ENCODE measurements at places on chromosomes 3 and 15.

DNA sequence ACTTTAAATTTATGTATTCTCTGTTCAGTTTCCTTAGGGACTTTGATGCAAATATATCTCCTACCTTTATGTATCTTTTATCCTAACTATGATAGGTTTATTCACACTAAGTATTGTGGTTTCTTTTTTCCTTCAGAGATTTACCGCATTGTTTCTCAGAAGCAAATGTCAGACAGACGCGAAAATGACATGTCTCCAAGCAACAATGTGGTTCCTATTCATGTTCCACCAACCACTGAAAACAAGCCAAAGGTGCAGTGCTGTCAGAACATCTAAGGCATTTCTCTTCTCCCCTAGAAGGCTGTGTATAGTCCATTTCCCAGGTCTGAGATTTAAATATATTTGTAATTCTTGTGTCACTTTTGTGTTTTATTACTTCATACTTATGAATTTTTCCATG, 18.3 kb downstream of the RAB11A start:
- H3K36me3 ChIP-seq, result peaks cover 20% of the 10 kb centered on the region
- peaks cover under 1% of the 10 kb centered on the region for H3K4me1 ChIP-seq
- H3K4me3 ChIP-seq, result no peak overlapping the region
- no peaks in the 10 kb centered on the region for H3K27me3 ChIP-seq

DNA sequence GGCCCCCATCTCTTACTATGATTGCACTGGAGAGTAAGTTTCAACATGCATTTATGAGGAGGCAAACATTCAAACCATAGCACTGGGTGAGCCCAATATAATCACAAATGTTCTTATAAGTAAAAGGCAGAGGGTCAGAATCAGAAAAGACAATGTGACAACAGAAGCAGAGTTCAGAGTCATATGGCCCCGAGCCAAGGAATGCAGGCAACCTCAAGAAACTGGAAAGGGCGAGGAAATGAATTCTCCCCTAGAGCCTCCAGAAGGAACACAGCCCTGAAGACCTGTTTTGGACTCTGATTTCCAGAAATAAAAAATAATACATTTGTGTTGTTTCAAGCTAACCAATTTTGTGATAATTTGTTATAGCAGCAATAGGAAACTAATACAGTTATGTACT, 81.3 kb upstream of the ABI3BP start:
- H3K36me3 ChIP-seq, result no peaks in the 10 kb centered on the region
- peaks cover 2% of the 10 kb centered on the region for H3K4me1 ChIP-seq
- no peak for DNase-seq
- no peaks in the 10 kb centered on the region for H3K27me3 ChIP-seq
- H3K4me3 ChIP-seq, result no peak overlapping the region

DNA sequence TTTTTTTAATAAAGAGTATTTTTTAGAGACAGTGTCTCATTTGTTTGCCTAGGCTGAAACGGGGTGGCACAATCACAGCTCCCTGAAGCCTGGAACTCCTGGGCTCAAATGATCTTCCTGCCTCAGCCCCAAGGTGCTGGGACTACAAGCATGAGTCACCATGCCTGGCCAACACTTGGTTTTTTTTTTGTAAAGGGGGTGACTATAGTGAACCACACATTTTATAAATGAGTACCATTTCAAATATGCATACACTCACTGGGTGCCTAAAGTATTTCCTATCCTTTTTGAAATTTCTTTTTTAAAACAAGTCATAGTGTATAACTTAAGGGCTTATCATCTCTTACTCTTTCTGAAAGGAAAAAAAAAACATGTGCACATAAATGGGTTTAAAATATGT, 325.2 kb upstream of the MEIS2 start:
- H3K27me3 ChIP-seq, result no peaks in the 10 kb centered on the region
- H3K4me3 ChIP-seq, result no peak overlapping the region
- H3K36me3 ChIP-seq, result no peaks in the 10 kb centered on the region
- DNase-seq, result no peak
- H3K27ac ChIP-seq, result no peak overlapping the region
- H3K4me1 ChIP-seq, result no peaks in the 10 kb centered on the region

GRCh38 chr15:69648775-69649735, 196.4 kb downstream of the RPLP1 start:
- no peaks in the 10 kb centered on the region for H3K27me3 ChIP-seq
- no peak for DNase-seq
- H3K4me3 ChIP-seq, result no peak overlapping the region
- H3K36me3 ChIP-seq, result no peaks in the 10 kb centered on the region

DNA sequence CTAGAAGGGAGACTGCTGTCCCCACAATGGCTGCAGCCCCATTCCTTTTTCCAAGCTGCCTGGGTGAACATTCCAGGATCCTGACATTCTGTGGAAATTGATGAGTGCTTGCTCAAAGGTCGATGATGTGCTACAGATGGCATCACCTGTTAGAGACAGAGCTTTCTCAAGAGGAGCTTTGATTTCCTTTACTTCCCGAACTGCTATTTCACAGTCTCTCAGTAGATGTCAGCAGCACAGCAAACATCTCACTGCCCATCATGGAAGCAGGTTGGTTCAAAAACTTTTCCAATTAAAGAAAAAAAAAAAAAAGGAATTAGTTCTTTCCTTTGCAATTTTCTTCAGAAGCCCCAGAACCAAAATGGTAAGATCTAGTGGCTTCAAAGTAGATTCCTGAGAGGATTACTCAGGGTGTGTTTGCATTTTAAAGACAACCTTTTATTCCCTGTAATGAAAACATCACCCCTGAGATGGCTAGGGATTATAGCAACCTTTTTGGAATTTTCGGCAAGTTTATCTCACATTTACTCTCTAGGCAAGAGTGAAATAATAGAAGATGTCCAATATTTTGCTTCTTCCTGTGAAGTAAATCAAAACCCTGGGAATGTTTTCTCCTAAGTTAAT, 44.8 kb downstream of the POLR2M start:
- no peaks in the 10 kb centered on the region for H3K36me3 ChIP-seq
- peak; percentile 18 for DNase-seq
- H3K4me1 ChIP-seq, result peaks cover 5% of the 10 kb centered on the region

GRCh38 chr15:77386626-77387025, 33.3 kb downstream of the PEAK1 start:
- no peak overlapping the region for H3K4me3 ChIP-seq
- H3K36me3 ChIP-seq, result no peaks in the 10 kb centered on the region
- H3K27ac ChIP-seq, result no peak overlapping the region
- DNase-seq, result no peak

- no peaks in the 10 kb centered on the region for H3K36me3 ChIP-seq
- no peak for DNase-seq
- no peak overlapping the region for H3K27ac ChIP-seq
- no peak overlapping the region for H3K4me3 ChIP-seq
- H3K27me3 ChIP-seq, result no peaks in the 10 kb centered on the region
Observed at GRCh38 chr15:51128701-51129100, 34.0 kb upstream of the TNFAIP8L3 start.

GRCh38 chr3:195856410-195857084, 44.8 kb upstream of the MUC4 start:
- peak overlapping the region; percentile 16 for H3K4me3 ChIP-seq
- peaks cover 71% of the 10 kb centered on the region for H3K4me1 ChIP-seq
- H3K27ac ChIP-seq, result peak overlapping the region; percentile 91
- DNase-seq, result peak; percentile 99
- no peaks in the 10 kb centered on the region for H3K36me3 ChIP-seq

- no peak overlapping the region for H3K4me3 ChIP-seq
- no peak for DNase-seq
- H3K36me3 ChIP-seq, result no peaks in the 10 kb centered on the region
- H3K27ac ChIP-seq, result no peak overlapping the region
Observed at GRCh38 chr15:39018966-39019365, 454.4 kb upstream of the RASGRP1 start.

DNA sequence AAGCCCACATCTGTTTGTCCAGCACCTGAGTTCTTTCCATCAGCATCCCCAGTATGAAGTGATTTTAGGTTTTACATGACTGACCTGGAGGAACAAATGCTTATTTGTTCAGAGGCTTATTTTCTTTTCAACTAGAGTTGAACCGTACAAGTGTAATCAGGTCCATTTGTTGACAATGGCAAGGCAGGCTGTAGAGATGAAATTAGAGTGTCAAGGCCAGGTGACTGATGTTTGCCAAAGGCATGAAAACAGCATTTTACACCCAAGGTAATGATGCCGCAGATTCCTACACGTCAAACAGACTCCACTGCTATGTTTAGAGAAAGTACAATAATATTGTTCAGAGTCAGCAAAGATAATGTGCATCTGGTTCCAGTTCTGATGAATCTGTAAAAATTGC, 96.5 kb downstream of the KCNAB1 start:
- no peak for DNase-seq
- H3K27me3 ChIP-seq, result no peaks in the 10 kb centered on the region
- no peak overlapping the region for H3K4me3 ChIP-seq
- H3K27ac ChIP-seq, result no peak overlapping the region

- no peaks in the 10 kb centered on the region for H3K27me3 ChIP-seq
- no peak overlapping the region for H3K4me3 ChIP-seq
- H3K27ac ChIP-seq, result no peak overlapping the region
- no peak for DNase-seq
- H3K4me1 ChIP-seq, result no peaks in the 10 kb centered on the region
- H3K36me3 ChIP-seq, result no peaks in the 10 kb centered on the region
Observed at GRCh38 chr3:79651536-79652065, 116.2 kb downstream of the ROBO1 start.

- H3K27ac ChIP-seq, result no peak overlapping the region
- no peak overlapping the region for H3K4me3 ChIP-seq
- H3K36me3 ChIP-seq, result no peaks in the 10 kb centered on the region
- DNase-seq, result no peak
- no peaks in the 10 kb centered on the region for H3K4me1 ChIP-seq
- no peaks in the 10 kb centered on the region for H3K27me3 ChIP-seq
Observed at GRCh38 chr15:39573844-39574243, 7.0 kb upstream of the THBS1 start.

GRCh38 chr15:31241888-31242522, 84.6 kb upstream of the KLF13 start:
- H3K27me3 ChIP-seq, result no peaks in the 10 kb centered on the region
- no peak overlapping the region for H3K27ac ChIP-seq
- no peak for DNase-seq
- H3K36me3 ChIP-seq, result no peaks in the 10 kb centered on the region
- H3K4me1 ChIP-seq, result peaks cover 2% of the 10 kb centered on the region

- H3K27me3 ChIP-seq, result no peaks in the 10 kb centered on the region
- peak; percentile 0 for DNase-seq
- H3K4me3 ChIP-seq, result no peak overlapping the region
- H3K36me3 ChIP-seq, result no peaks in the 10 kb centered on the region
- H3K4me1 ChIP-seq, result peaks cover 5% of the 10 kb centered on the region
Observed at GRCh38 chr3:165642761-165643420, 194.3 kb downstream of the BCHE start.

DNA sequence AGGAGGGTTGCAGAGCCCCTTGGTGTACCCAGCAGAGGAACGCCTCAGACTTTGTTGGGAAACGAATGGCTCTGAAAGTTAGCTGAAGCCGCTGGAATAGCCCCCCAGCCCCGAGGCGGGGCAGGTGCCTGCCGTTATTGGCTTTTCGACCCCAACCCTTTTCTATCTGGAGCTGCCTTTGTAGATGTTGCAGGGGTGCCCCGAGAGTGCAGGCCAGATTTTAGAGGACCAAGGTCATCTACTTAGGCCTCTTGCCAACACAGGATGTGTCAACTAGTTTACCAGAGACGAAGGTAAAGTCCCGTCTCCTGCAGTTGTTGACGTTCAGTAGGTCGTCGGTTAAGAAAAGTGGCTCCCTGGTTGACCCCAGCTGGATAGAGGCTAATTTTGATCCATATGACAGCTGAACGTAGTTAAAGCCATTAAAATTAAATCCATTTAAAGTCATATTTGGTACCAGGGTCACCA, 579 bp upstream of the UBE3A start:
- no peaks in the 10 kb centered on the region for H3K27me3 ChIP-seq
- H3K27ac ChIP-seq, result peak overlapping the region; percentile 95
- DNase-seq, result peak; percentile 72
- H3K36me3 ChIP-seq, result peaks cover 2% of the 10 kb centered on the region
- peak overlapping the region; percentile 83 for H3K4me3 ChIP-seq

DNA sequence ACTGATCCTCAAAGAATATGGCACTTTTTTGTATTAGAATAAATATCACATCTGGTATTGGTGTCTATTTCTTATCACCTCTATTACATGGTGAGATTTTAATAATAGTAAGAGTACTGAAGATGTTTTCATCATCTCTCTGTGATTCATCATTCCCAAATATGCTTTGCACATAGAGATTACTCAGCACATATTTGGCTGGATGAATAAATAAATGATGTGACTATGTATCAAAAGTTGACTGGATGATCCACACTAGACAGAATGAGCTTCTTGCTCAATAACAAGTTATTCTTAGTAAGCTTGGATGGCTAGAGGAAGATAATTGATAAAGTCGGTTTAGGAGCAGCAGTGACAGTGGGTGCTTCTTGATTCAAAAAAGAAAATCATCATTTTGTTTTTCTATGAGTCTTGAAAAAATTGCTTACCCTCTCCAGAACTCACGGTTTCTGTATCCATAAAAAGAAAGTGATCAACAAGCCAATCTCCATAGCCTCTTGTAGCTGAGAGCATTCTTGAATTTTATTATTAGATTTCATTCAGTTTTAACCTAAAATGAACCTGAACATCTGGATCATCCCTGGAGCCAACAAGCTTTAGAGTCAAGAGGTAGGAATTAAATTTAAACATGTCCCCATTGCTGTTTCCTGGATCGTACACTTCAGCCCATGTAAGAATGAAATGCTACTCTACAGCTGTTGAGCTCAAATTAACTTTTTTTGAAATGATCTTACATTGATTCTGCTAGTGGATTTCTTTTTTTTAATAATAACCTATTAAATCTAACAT, 104.8 kb upstream of the OSTN start:
- no peaks in the 10 kb centered on the region for H3K36me3 ChIP-seq
- H3K4me3 ChIP-seq, result no peak overlapping the region
- no peak overlapping the region for H3K27ac ChIP-seq

GRCh38 chr3:23495507-23495906, 292.4 kb downstream of the UBE2E2 start:
- H3K27ac ChIP-seq, result no peak overlapping the region
- H3K4me3 ChIP-seq, result no peak overlapping the region
- no peaks in the 10 kb centered on the region for H3K4me1 ChIP-seq
- DNase-seq, result no peak
- H3K27me3 ChIP-seq, result no peaks in the 10 kb centered on the region
- no peaks in the 10 kb centered on the region for H3K36me3 ChIP-seq

- H3K4me1 ChIP-seq, result no peaks in the 10 kb centered on the region
- H3K36me3 ChIP-seq, result no peaks in the 10 kb centered on the region
- no peak overlapping the region for H3K4me3 ChIP-seq
- no peak overlapping the region for H3K27ac ChIP-seq
- H3K27me3 ChIP-seq, result no peaks in the 10 kb centered on the region
Observed at GRCh38 chr3:8094415-8094814, 407.2 kb upstream of the LMCD1 start.

- H3K27ac ChIP-seq, result no peak overlapping the region
- no peak overlapping the region for H3K4me3 ChIP-seq
- H3K36me3 ChIP-seq, result no peaks in the 10 kb centered on the region
- DNase-seq, result no peak
- H3K4me1 ChIP-seq, result no peaks in the 10 kb centered on the region
- H3K27me3 ChIP-seq, result no peaks in the 10 kb centered on the region
Observed at GRCh38 chr3:110758208-110758607, 313.4 kb upstream of the NECTIN3 start.

GRCh38 chr3:53860196-53860595, 13.8 kb downstream of the IL17RB start:
- peaks cover 23% of the 10 kb centered on the region for H3K36me3 ChIP-seq
- no peak overlapping the region for H3K4me3 ChIP-seq
- no peaks in the 10 kb centered on the region for H3K27me3 ChIP-seq
- DNase-seq, result no peak

- no peaks in the 10 kb centered on the region for H3K27me3 ChIP-seq
- peaks cover 3% of the 10 kb centered on the region for H3K4me1 ChIP-seq
- no peak overlapping the region for H3K27ac ChIP-seq
- no peak overlapping the region for H3K4me3 ChIP-seq
- no peak for DNase-seq
- H3K36me3 ChIP-seq, result no peaks in the 10 kb centered on the region
Observed at GRCh38 chr3:161100994-161101393, 4.2 kb downstream of the B3GALNT1 start.

Measured in common myeloid progenitor, CD34-positive (primary cell).